ENCODE measurements at places on chromosomes 7 and 10. TPM values are rescaled to one million over a fixed set of nuclear protein-coding genes. Genes with fewer than 3 reads are reported as not detected.

The SYNPO2L gene
- total RNA-seq = not detected

The KCNIP2 gene
- total RNA-seq = 1.7 TPM

The TWIST1 gene
- 16.3 TPM for total RNA-seq

The ODAD2 gene
- total RNA-seq = 0.83 TPM

The STK31 gene
- total RNA-seq = 0.66 TPM

The UNCX gene
- not detected for total RNA-seq

The TCF7L2 gene
- 24.1 TPM for total RNA-seq

The IRF5 gene
- 7.8 TPM for total RNA-seq

The IFIT1B gene
- 0.33 TPM for total RNA-seq

The MACC1 gene
- 0.13 TPM for total RNA-seq

DNA sequence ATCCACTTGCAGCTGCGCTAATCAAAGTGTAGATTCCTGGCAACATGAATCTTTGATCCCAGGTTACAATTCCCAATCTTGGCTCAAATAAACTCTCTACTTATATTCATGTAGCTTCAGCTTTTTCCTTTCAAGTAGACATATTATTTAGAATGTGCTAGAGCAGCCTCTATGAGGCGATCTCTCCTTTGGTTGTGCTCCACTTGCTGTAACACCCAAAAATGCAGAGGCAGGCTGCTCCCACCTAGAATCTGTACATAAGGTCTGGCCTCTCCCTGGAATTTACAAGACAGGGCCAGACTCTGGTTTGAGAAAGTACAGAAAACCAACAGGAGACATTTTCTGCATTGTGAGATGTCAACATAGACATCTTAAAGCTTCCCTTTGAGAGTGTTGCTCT lies 23.1 kb downstream of the ZNF107 start:
- H3K36me3 ChIP-seq = peaks cover 11% of the 10 kb centered on the region
- no peak for DNase-seq
- H3K4me3 ChIP-seq = no peak overlapping the region
- H3K27me3 ChIP-seq = no peaks in the 10 kb centered on the region
- no peaks in the 10 kb centered on the region for H3K4me1 ChIP-seq

DNA sequence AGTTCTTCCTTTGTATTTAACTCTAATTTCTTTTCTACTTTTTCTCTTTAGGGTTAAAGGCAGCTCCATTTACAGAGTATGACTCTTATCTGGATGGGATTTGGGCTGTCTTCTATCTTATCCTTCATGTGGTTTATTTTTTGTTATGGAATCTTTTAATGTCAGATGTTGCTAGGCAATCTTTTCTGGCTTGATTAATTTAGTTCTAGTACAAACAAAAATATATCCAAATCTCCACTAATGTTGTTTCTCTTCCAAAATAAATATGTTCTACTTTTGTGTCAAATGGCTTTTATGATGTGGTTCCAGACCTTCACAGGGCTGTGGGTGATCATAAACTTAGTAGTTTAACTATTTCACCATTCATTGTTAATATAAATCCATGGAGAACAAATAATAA lies 246.9 kb downstream of the AHR start:
- H3K36me3 ChIP-seq = no peaks in the 10 kb centered on the region
- H3K4me1 ChIP-seq = peaks cover 11% of the 10 kb centered on the region
- no peak overlapping the region for H3K27ac ChIP-seq
- H3K4me3 ChIP-seq = no peak overlapping the region

DNA sequence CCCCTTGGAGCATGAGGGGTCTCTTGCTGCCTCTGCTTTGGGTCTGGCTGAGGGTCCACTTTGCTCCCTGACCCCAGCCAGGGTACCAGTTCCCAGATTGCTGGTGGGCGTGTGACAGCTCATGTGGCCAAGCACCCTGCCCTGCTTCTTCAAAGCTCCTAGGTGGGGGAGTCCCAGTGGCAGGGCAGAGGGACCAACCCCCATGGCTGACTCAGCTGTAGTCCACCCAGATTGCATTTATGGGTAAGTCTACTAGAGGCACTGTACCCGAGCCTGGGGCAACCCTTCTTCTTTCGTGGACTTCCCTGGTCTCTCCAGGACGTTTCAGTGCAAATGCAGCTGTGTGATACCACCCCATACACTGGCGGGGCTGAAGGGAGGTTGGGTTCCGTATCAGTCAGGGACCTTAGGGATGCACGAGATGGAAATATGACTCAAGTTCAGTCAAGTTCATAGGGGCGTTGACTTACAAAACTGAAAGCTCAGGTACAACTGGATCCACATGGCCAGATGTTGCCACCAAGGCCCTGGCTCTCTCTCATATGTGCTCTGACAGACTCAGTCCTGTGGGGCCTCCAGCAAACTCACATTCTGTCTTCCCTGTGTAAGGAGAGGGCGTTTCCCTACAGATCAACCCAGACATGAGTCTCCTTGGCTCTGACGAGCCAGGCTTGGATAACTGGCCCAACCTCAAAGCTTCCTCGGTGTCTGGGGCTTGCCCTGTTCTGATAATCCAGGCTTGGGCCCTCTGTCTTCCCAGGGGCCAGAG lies 13.6 kb downstream of the PTPRE start:
- no peaks in the 10 kb centered on the region for H3K36me3 ChIP-seq
- H3K4me3 ChIP-seq = no peak overlapping the region

DNA sequence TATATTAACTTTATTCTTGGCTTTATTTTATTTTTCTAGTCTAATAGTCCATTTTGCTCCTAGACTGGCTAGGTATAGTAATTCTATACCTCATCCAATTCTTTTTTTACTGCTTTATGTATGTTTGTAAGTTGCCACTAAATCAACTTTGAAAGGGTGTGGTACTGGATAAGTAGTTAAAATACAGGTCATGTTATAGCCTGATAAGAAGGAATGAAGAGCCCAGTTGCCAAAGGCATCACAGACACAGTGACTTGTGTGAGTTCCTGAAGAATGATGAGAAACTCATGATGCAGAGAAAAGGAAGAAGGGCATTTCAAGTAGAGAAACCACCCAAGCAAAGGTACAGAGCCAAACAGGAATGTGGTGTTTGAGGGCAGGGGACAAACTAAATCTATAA lies 27.3 kb downstream of the NAPEPLD start:
- H3K27me3 ChIP-seq = no peaks in the 10 kb centered on the region
- H3K4me1 ChIP-seq = no peaks in the 10 kb centered on the region
- no peaks in the 10 kb centered on the region for H3K36me3 ChIP-seq
- DNase-seq = no peak
- H3K27ac ChIP-seq = no peak overlapping the region

GRCh38 chr10:63343476-63343875 lies 122.3 kb downstream of the JMJD1C start:
- DNase-seq = no peak
- no peak overlapping the region for H3K27ac ChIP-seq
- no peaks in the 10 kb centered on the region for H3K27me3 ChIP-seq
- no peaks in the 10 kb centered on the region for H3K4me1 ChIP-seq

- H3K4me3 ChIP-seq = no peak overlapping the region
- H3K27me3 ChIP-seq = no peaks in the 10 kb centered on the region
- no peaks in the 10 kb centered on the region for H3K4me1 ChIP-seq
- H3K36me3 ChIP-seq = no peaks in the 10 kb centered on the region
Observed at GRCh38 chr10:81820418-81820817, 54.6 kb upstream of the NRG3 start.

GRCh38 chr7:52876402-52876801 lies 159.0 kb upstream of the POM121L12 start:
- H3K27me3 ChIP-seq = no peaks in the 10 kb centered on the region
- H3K36me3 ChIP-seq = no peaks in the 10 kb centered on the region
- no peak overlapping the region for H3K27ac ChIP-seq
- no peaks in the 10 kb centered on the region for H3K4me1 ChIP-seq

GRCh38 chr10:42934842-42935241 lies 142.0 kb upstream of the RET start:
- H3K27me3 ChIP-seq = peaks cover 17% of the 10 kb centered on the region
- H3K4me3 ChIP-seq = no peak overlapping the region
- peaks cover 16% of the 10 kb centered on the region for H3K4me1 ChIP-seq
- H3K36me3 ChIP-seq = no peaks in the 10 kb centered on the region
- no peak for DNase-seq

DNA sequence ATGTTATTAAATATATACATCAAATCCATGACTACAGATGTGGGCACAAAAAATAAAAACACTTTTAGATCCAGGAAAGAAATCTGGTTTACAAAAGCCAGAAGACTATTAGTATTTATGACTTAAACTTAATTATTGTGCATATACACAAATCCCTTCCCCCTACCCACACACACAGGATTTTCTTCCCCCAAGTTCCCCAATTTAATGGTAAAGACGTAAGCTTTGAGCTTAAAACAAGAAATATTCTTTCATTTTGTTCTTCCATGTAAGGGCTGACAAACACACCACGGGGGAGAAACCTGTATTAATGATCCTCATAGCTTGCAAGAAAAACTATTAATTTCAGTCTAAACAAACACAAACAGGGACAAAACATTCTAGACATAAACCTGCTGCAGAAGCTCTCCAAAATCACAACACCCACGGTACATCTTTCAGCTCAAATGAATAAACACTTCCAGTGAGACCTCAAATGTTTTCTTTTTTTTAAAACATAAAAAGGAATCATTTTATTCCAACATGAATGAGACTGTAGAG lies 28.5 kb downstream of the OSBPL3 start:
- no peak overlapping the region for H3K27ac ChIP-seq
- H3K4me1 ChIP-seq = peaks cover 5% of the 10 kb centered on the region
- H3K4me3 ChIP-seq = no peak overlapping the region
- DNase-seq = no peak
- no peaks in the 10 kb centered on the region for H3K27me3 ChIP-seq
- H3K36me3 ChIP-seq = no peaks in the 10 kb centered on the region

DNA sequence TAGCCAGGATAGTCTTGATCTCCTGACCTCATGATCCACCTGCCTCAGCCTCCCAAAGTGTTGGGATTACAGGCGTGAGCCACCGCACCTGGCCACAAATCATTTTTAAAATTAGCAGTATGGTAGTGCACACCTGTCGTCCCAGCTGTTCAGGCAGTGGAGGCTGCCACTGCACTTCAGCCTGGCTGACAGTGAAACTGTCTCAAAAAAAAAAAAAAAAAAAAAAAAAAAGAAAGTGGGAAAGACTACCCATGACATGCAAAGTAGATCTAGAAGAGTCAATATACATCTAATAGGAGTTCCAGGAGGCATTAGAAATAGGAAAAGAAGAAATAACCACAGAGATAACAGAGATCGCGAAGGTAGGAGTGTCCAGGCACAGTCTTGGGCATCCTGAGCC lies 3.2 kb downstream of the CSGALNACT2 start:
- H3K4me1 ChIP-seq = peaks cover 20% of the 10 kb centered on the region
- no peak overlapping the region for H3K27ac ChIP-seq
- no peaks in the 10 kb centered on the region for H3K27me3 ChIP-seq
- no peak for DNase-seq
- no peaks in the 10 kb centered on the region for H3K36me3 ChIP-seq

DNA sequence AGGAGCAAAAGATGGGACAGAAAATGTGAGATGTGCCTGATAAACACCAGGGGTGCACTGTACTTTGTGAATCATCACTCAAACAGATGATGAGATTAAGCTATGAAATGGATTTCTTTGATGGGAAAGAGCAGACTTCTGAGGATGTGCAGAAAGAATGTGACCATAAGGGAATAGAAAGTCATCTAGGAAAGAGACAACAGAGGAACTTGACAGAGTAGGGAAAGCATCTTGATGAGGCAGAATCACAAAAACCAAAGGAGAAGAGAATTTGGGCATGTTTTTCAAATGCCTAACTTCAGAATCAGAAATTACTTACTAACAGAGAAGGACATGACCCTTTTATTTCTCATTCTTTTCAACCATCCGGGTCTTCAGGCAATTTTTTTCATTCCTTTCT lies 82.4 kb upstream of the LRRTM3 start:
- DNase-seq = no peak
- H3K27ac ChIP-seq = no peak overlapping the region
- no peaks in the 10 kb centered on the region for H3K4me1 ChIP-seq
- H3K4me3 ChIP-seq = no peak overlapping the region
- no peaks in the 10 kb centered on the region for H3K27me3 ChIP-seq

Data from esophagus muscularis mucosa (tissue), 4 donors.